ENCODE measurements at places on chromosomes 5 and 9. TPM values are rescaled to one million over a fixed set of nuclear protein-coding genes. Genes with fewer than 3 reads are reported as not detected.

- no peaks in the 10 kb centered on the region for H3K4me1 ChIP-seq
- DNase-seq, result no peak
- no peaks in the 10 kb centered on the region for H3K27me3 ChIP-seq
- H3K27ac ChIP-seq, result no peak overlapping the region
Observed at GRCh38 chr9:9612755-9613154, 1000.0 kb downstream of the PTPRD start.

- H3K4me1 ChIP-seq, result no peaks in the 10 kb centered on the region
- no peak overlapping the region for H3K4me3 ChIP-seq
- H3K27ac ChIP-seq, result no peak overlapping the region
- no peak for DNase-seq
- no peaks in the 10 kb centered on the region for H3K36me3 ChIP-seq
Observed at GRCh38 chr9:107653263-107653821, 163.8 kb upstream of the KLF4 start.

GRCh38 chr9:129100383-129101169 is 10.0 kb downstream of the CRAT start:
- H3K4me3 ChIP-seq, result no peak overlapping the region
- H3K4me1 ChIP-seq, result no peaks in the 10 kb centered on the region
- DNase-seq, result no peak
- no peak overlapping the region for H3K27ac ChIP-seq
- no peaks in the 10 kb centered on the region for H3K36me3 ChIP-seq
- H3K27me3 ChIP-seq, result no peaks in the 10 kb centered on the region

DNA sequence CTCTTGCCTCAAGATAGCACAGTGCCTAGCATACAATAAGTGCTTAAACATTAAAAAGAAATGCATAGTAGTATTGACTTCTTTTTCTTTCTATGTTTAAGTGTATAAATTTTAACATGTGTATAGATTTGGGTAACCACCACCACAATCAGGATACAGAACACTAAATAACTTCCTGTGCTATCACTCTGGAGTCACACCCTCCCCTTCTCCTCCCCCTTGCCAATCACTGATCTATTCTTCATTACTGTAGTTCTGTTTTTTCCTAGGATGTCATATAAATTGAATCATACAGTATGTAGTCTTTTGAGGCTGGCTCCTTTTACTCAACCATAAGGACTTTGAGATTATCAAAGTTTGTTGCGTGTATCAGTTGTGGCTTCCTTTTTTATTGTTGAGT is 68.5 kb downstream of the OSTF1 start:
- no peaks in the 10 kb centered on the region for H3K27me3 ChIP-seq
- H3K4me3 ChIP-seq, result no peak overlapping the region
- H3K27ac ChIP-seq, result no peak overlapping the region
- no peak for DNase-seq
- H3K4me1 ChIP-seq, result peaks cover 44% of the 10 kb centered on the region

DNA sequence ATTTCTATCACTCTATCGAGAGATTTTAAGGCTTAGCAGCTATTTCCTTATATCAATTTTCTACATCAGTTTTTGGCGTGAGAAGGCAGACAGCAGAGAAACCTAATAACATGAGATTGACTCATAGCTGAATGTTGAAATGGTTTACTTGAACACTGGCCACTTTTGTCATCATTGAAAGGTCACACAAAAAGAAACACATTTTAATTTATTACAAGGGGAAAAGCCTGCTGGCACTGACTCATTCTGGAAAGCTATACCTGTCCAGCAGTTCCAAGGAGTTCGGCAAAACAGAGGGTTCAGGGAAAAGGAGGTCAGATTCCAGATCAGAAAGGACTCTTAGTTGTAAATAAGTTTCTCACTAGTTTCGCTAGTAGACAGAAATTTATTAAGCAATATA is 566.4 kb downstream of the DNAH5 start:
- no peaks in the 10 kb centered on the region for H3K36me3 ChIP-seq
- no peak overlapping the region for H3K4me3 ChIP-seq
- H3K27me3 ChIP-seq, result no peaks in the 10 kb centered on the region
- no peak for DNase-seq

GRCh38 chr5:5542654-5543053 is 120.2 kb downstream of the ICE1 start:
- H3K36me3 ChIP-seq, result no peaks in the 10 kb centered on the region
- no peaks in the 10 kb centered on the region for H3K4me1 ChIP-seq
- peaks cover 4% of the 10 kb centered on the region for H3K27me3 ChIP-seq
- H3K27ac ChIP-seq, result no peak overlapping the region
- DNase-seq, result no peak

- H3K27ac ChIP-seq, result no peak overlapping the region
- H3K4me1 ChIP-seq, result peaks cover 47% of the 10 kb centered on the region
- H3K36me3 ChIP-seq, result no peaks in the 10 kb centered on the region
- DNase-seq, result no peak
- no peaks in the 10 kb centered on the region for H3K27me3 ChIP-seq
Observed at GRCh38 chr9:33850267-33850629, 33.3 kb downstream of the UBE2R2 start.

DNA sequence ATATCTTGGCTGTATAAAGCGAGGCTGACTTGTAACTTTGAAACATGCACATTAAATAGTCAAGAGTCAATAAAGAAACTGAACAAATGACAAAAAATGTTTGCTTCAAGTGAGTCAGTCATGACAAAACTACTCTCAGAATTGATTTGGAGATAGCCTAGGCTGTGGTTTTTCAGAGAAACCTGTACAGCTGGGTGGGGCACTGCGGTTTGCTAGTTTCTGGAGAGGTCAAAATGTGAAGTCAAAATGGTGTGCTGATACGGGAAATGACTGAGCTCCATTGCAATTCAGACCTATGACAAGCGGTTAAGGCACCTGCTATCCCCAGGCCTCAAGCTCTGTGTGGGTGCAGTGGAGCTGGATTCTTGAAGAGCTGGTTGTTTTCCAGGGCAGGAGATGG is 10.3 kb upstream of the CD180 start:
- DNase-seq, result peak; percentile 91
- H3K36me3 ChIP-seq, result no peaks in the 10 kb centered on the region
- no peak overlapping the region for H3K4me3 ChIP-seq
- H3K27ac ChIP-seq, result peak overlapping the region; percentile 46

DNA sequence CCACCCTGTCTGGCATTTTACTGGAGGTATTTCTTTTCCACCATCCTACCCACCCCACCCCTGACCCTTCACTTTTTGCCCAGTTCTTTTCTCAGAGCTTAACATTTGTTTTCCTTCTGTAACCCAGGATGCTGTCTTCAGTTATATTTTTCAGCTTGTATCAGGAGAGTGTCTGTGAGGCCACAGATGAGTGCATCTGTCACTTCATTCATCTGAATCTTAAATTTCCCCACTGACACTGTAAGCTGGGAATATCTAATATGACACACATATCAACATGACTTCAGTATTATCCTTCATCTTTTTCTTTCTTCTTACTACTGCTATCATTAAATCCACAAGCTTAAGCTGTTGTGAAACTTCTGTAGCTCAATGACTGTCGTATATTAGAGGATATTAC is 4.9 kb downstream of the MARCHF3 start:
- no peak overlapping the region for H3K27ac ChIP-seq

DNA sequence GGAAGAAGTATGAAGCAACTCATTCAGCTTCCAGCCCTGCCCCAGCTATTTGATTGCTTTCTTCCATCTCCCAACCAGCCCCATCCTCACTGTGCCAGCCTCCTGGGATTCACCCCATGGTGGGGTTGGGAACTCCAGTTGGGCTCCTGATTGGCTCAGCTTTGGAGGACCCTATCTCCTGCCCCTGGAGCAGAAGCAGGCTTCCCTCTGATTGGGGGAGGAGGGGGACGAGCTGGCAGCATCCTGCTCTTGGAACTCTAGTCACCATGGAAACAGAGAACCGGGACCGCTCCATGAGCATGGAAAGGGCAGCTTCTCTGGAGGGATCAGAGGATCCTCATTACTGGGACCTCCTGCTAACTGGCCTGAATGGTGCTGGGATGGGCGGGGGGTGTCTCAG is 2.6 kb downstream of the SLC6A7 start:
- no peak overlapping the region for H3K4me3 ChIP-seq
- no peaks in the 10 kb centered on the region for H3K36me3 ChIP-seq
- no peak overlapping the region for H3K27ac ChIP-seq

Gene BTNL3
- not detected for polyA plus RNA-seq

Gene NIPAL4
- polyA plus RNA-seq, result not detected

Gene RGMB
- polyA plus RNA-seq, result 7.7 TPM

Gene ELOVL7
- polyA plus RNA-seq, result not detected

Gene NIM1K
- 0.40 TPM for polyA plus RNA-seq

Gene MED22
- polyA plus RNA-seq, result 8.1 TPM
